ENCODE measurements at places on chromosomes 3 and 15.

GRCh38 chr3:157079676-157080369 is 80.1 kb downstream of the CCNL1 start:
- no peak for DNase-seq

GRCh38 chr3:46578973-46579755 is 13.1 kb upstream of the LRRC2 start:
- no peak for DNase-seq

- no peak for DNase-seq
These were observed 68.0 kb downstream of the COL8A1 start for GRCh38 chr3:99706410-99706809.

- DNase-seq: no peak
These were observed 5.8 kb upstream of the SCAMP5 start for GRCh38 chr15:74989527-74989926.

- DNase-seq: no peak
These were observed 448.8 kb downstream of the GRM7 start for GRCh38 chr3:7309641-7310102.

DNA sequence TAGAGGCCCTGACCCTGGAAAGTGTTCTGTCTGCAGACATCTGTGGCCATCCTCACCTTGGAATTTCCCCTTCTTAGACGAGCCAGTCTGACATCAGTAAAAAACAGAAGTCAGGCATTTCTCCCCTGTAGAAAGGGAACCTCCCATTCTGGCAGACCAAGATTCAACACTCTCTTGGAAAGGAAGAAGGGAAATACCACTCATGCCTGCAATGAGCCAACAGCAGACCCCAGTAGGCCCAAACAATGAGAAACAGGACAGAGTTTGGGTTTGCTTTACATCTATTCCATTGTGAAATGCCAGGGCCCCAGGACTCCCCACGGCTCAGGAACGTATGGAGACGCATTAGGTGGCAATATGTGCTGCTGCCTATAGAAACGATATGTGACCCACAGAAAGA is 264.0 kb upstream of the NSMCE3 start:
- DNase-seq: no peak

GRCh38 chr3:58839187-58839586 is 172.6 kb upstream of the FAM3D start:
- DNase-seq: no peak

- DNase-seq: no peak
These were observed 58.9 kb downstream of the TLE3 start for GRCh38 chr15:70038730-70039392.

DNA sequence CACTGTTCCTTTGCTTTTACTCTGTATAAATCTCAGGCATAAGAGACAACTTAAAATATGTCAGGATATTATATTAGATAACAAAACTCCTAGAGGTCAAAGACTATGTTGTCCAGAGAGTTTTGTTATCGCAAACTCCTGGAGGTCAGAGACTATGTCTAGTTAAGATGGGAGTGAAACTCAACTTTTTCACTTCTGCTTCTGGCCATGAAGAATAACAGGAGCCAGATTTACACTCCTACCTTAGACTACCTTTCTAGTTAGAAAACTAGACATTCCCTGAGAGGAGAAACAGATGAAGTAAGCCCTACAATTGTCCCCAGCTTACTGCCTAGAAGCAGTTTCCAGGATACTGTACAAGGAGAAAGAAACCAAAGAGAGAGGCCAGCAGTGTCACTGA is 255.4 kb upstream of the UBE2E1 start:
- DNase-seq: no peak

DNA sequence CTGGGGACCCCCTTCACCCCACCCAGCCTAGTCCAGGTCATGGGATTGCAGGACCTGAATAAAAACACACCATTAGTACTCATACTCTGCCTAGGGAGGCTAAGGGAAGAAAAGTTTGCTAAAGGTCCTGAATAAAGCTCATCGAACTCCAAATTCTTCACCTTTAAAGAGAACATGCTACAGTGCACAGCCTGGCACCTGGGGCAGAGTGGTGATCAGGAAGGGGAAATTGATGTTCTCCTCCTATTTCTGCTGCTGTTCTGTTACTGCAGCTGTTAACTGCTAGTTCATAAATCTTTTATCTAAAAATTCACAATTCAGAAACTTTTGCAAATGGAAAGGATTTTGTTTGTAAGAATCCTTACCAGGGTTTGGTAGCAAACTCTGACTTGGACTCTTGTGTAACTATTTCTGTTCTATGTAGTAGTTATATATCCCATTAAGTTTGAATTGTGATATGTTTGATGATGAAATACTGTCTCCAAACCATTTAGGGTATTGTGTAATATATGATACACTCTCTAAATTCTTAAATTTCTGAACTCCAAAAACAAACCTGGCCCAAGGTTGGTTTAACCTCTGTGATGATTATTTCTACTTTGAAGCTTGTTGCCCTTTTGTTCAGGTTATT is 27.9 kb downstream of the MCTP2 start:
- DNase-seq: no peak

- no peak for DNase-seq
These were observed 16.8 kb downstream of the AGTR1 start for GRCh38 chr3:148714521-148714920.

DNA sequence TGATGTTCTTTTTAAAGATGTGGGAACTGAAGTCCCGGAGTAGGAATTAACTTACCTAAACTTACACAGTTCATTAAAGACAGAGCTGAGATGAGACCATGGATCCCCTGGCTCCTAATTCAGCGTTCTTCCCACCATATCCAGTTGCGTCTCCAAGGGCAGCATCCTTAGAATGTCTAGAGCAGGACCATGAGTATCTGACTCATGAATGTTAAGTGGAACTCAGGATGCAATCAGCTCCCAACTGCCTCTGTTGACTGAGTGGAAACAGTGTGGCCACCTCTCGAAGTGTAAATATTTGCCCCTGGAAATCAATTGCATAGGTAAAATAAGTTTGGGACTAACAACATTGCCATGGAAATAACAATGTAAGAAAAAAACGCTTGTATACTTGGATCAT is 2.5 kb downstream of the SNTN start:
- DNase-seq: no peak
